WTC11 (cell line): ENCODE measurements at places on chromosomes 2 and 18. TPM values are rescaled to one million over a fixed set of nuclear protein-coding genes. Genes with fewer than 3 reads are reported as not detected.

DNA sequence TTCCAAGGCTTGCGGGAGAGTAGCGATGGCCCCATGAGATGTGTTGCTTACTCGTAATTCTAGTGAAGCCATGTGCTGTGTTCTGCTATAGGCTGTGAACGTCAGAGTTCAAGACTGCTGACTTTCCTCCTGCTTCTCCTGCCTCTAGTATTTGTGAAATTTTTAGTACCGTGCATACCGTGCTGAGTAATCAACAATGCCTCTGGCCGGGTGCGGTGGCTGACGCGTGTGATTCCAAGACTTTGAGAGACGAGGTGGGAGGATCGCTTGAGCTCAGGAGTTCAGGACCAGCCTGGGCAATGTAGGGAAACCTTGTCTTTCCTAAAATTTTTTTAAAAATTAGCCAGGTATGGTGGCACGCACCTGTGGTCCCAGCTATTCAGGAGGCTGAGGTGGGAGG lies 59.9 kb upstream of the B3GNT7 start:
- DNase-seq, result no peak

- no peak for DNase-seq
These were observed 360.5 kb downstream of the EPHA4 start for GRCh38 chr2:221211653-221212052.

- no peak for DNase-seq
These were observed 418.3 kb upstream of the CYRIA start for GRCh38 chr2:17083902-17084301.

DNA sequence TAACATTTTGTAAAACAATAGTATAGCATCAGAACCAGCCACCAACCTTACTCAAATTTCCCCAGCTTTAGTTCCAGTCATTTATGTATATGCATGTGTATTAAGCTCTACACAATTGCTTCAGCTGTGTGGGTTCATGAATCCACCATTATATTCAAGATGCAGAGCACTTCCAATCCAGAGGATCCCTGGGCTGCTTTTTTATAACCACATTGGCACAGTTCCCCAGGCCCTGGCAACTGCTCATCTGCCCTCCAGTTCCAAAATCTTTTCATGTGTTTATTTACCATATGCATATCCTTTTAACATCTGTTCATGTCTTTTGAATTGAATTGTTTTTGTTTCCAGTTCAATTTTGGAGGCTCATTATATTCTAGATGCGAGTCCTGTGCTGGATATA lies 482.9 kb upstream of the HS6ST1 start:
- DNase-seq, result no peak

- no peak for DNase-seq
These were observed 236.4 kb downstream of the ATAD2B start for GRCh38 chr2:23690421-23691105.

- no peak for DNase-seq
These were observed 296.9 kb upstream of the STON1 start for GRCh38 chr2:48233005-48233404.

GRCh38 chr2:62071760-62072680 lies 123.9 kb upstream of the B3GNT2 start:
- no peak for DNase-seq

DNA sequence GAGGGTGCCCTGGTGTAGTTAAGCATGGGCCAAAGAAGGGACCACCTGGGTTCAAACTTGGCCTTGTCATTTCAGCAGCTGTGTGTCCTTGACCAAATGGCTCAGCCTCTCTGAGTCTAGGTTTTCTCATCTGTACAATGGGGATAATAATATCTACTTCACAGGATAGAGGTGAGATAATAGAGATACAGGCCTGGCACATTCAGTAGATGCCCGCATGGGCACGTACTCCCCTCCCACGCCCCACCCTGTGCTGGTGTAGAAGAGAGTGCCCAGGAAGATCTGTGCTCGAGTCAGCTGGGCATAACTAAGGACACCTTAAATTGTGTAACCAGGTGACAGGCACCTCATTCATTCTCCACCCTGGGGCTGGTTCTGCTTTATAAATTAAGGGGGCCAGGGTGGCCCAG lies 8.4 kb upstream of the TMEM185B start:
- DNase-seq, result no peak

DNA sequence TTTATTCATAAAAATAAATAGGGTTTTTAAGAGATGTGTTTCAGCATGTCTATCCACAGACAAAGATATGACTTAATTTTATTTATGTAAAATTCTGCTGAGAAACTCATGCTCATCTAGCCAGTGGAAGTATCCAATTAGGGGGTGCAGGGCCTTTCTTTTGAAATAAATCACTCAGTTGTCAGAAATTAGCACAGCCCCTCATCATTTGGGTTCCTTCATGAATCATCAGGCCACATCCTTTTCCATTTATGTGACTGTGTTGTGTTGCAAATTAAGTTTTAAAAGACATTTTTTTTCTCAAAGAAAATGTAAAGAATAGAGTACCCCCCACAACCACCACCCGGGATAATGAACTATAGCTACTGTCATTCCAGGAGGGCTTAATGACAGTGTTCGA lies 185.8 kb downstream of the NRP2 start:
- DNase-seq, result no peak

DNA sequence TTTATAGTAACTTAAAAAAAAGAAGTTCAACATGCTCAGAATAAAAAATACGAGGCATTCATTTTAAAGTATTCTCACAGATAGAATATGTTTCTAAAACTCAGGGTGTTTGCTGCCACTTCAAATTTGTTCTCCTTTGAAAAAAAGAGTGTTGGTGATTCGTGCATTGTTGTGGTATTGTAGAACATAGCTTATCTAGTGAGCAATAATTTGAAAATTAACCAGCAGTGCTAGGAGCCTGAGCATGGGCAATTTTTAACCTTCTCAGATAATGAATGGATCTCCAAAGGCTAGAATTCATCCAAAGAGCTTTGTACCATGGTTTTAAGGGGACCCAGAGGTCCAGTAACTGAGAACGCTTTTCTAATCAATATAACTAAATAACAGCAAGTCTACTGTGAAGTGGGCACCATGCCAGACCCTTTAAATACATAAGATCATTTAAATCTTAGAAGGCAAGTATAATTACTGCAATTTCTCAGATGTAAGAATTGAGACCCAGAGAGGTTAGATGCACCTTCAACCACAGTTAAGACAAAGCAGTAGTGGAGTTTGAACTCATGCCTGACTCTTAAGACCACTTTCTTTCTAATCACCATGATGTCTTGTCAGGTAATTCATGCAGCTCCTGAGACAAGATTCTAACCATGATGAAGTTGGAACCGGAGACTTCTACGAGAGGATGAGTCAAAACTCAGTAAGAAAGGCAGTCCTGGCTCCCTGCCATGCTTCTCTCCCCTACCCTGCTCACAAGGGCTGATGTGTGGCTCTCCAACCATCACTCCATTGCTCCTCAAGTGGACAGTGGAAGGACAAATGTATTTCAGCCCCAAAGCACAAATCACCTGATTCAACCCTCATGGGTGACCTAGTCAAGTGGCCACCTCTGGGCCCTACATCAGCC lies 3.4 kb downstream of the CYRIA start:
- no peak for DNase-seq

- DNase-seq, result no peak
These were observed 49.9 kb upstream of the TAF1B start for GRCh38 chr2:9793156-9793917.

DNA sequence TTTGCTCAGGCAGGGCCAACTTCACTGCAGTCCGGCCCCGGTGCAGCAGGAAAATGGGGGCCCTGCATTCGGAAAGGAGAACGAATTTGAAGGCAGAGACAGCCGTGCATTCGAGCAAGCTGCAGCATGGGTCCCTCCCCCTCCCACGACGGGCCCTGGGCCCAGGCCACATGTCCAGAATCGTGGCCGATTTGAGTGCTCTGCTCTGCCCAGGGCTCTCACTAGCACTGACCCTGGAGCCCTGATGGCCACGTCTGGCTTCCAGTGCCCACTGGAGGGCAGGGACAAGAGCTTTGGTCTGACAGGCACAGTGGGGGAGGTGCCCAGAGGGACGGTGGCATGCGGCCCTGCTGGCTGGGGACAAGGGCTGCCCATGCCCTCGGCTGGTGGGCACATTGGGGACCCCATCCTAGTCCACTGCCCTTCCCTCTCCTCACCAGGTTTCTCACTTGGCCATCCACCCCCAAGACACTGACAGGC lies 14.4 kb upstream of the KLHL30 start:
- DNase-seq, result no peak

DNA sequence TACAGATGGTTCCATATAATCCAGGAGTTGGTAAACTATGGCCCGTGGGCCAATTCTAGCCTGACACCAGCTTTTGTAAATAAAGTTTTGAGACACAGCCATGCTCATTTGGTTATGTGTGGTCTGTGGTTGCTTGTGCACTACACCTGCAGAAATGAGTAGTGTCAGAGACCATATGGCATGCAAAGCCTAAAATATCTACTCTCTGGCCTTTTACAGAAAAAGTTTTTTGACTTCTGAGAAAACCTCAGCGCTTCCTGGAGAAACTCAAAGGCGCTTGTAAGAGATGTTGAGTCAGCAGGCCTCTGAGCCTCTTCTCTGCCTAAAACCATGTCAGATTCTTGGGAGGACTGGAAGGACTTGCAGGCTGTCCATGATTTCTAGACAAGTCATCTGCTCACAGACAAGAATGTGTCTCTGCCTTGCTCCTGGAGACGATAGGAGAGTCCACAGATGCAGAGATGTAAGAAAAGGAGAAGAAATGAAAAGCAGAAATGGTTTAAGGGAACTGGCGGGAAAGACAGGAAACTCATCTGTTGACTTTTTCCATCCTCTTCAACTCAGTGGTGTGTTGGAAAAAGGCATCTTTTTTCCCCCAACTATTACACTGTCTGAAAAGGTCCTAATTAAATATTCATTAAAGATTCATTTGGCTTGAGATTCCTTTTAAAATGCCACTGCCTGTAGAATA lies 5.2 kb downstream of the TTC39C start:
- no peak for DNase-seq

DNA sequence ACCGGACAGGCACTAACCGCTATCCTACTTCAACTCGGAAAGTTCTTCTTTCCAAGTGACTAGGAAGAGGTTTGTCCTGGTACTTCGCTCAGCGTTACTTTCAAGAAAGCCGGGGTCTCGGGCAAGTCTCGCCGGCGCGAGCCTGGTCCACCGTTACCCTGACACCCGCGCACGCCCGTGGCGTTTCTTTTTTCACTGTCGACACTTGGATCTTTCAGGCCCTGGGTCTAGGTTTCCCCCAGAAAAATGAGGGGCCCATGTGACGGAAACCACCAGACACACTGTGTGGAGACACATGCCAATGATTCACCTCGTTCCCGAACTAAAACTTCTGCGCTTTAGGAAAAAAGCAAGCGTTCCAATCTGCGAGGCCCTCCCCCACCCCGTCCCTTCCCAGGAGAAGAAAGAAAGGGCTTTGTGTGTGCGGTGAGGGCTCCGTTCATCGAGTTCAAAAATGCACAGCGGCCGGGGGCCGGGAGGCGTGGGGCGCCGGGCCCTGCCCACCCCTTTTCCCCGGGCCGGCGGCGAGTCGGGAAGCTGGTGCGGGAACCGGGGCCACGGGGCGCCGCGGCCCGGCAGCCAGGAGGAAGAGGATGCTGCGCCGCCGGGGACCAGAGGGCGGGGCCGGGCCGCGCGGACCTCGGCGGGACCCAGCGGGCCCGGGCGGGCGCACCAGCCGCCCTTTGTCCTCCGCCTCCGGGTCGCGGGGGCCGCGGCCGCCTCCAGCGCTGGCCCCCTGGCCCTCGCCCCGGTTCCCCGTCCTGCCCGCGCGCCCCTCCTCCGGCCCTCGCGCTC lies 2.6 kb downstream of the ZNF521 start:
- DNase-seq, result peak; percentile 33

DNA sequence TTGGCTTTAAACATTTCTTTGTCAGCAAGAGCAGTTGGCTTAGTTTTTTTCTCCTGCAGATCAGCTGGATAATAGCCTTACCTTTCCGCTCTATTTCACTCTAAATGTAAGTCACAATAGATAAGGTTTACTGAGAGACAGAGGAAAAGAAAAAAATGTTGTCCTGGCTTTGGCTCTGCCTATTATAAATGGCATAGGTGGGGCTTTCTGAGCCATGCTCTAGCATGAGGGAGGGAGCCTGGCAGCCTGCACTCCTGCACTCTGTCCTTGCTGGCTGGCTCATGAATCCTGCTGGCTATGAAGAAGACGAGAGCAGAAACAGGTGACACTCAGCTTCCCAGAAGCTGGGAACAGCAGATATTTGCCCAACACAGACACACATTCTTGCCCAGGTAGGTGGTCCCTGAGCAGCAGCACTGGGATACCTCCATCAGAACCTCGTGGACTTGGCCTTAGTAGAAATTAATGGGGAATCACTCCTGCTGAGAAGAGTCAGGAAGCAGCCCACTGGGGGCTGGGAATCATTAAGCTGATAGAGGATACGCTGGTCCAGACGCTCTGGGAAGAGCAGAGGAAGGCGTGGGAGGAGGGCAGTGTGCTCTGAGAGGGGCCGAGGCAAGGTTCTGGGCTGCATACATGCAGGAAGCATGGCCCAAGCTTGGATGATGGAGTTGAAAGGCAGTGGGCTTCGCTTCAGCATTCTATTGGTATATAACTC lies 514.4 kb upstream of the HS6ST1 start:
- no peak for DNase-seq

DNA sequence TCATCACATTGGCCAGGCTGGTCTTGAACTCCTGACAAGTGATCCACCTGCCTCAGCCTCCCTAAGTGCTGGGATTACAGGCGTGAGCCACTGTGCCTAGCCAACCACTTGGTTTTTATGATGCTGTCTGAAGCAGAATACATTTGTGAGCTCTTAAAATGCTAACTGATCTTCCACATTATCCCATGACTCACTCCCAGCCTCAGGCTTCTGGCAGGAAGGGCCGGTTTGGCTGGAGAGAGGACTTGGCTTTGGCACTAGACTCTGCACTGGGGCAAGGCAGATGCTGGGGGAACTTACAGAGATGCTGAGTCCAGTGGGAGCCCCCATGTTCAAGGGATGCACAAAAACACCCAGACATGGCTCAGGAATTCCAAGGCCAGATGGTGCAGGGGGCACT lies 40.5 kb upstream of the SH3BP4 start:
- no peak for DNase-seq

GRCh38 chr2:223560749-223561435 lies 41.3 kb downstream of the SCG2 start:
- DNase-seq, result no peak

GRCh38 chr2:10514273-10514672 lies 66.1 kb upstream of the ODC1 start:
- no peak for DNase-seq

- DNase-seq, result no peak
These were observed 287.4 kb downstream of the PRKCE start for GRCh38 chr2:45938649-45939511.

- DNase-seq, result no peak
These were observed 16.7 kb downstream of the TSN start for GRCh38 chr2:121771976-121772742.

Gene CXCR1
- not detected in 3 replicates for total RNA-seq

Gene DYNAP
- total RNA-seq, result 0.46 to 0.94 TPM (median 0.50 TPM) in 3 replicates

Gene PTH2R
- 0.34 to 0.48 TPM (median 0.37 TPM) in 3 replicates for total RNA-seq

Gene AOX1
- total RNA-seq, result 3.6 to 5.4 TPM (median 4.8 TPM) in 3 replicates

Gene IKZF2
- 4.1 to 5.2 TPM (median 4.2 TPM) in 3 replicates for total RNA-seq

Gene PLCD4
- 0.11 to 0.28 TPM (median 0.14 TPM) in 3 replicates for total RNA-seq

Gene DOK6
- total RNA-seq, result 0.48 to 4.1 TPM (median 2.5 TPM) in 3 replicates

Gene KLF7
- 11.9 to 25.4 TPM (median 16.3 TPM) in 3 replicates for total RNA-seq

Gene HTR2B
- not detected in 3 replicates for total RNA-seq

Gene PARD6G
- 13.0 to 14.4 TPM (median 13.6 TPM) in 3 replicates for total RNA-seq

Gene SEMA4F
- total RNA-seq, result 5.7 to 7.4 TPM (median 6.3 TPM) in 3 replicates

Gene HOXD1
- 0.14 to 0.22 TPM in 2 of 3 replicates, not detected in the other for total RNA-seq
